GM18507 (cell line): ENCODE measurements at places on chromosomes 5 and 9.

- DNase-seq, result no peak
Observed at GRCh38 chr9:85246541-85246940, 495.2 kb downstream of the AGTPBP1 start.

GRCh38 chr5:73189871-73190376 lies 16.9 kb downstream of the TMEM174 start:
- DNase-seq, result no peak

DNA sequence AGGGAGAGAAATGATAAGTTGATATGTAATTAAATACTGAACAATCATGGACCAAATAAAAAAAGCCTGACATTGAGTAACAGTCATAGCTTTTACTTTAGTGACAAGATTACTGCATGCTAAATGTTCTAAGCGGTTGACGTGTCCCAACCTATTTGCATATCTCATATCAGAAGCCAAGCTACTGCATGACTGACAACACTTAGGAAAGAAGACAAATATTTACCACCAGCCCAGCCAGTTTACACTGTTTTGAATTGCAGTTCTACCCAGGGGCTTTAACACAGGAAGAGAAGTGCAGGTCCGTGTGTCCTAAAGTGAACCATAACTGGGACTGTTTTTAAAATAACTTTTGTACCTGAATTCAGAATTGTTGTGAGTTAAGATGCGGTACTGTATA lies 219.9 kb downstream of the PRDM9 start:
- DNase-seq, result no peak

DNA sequence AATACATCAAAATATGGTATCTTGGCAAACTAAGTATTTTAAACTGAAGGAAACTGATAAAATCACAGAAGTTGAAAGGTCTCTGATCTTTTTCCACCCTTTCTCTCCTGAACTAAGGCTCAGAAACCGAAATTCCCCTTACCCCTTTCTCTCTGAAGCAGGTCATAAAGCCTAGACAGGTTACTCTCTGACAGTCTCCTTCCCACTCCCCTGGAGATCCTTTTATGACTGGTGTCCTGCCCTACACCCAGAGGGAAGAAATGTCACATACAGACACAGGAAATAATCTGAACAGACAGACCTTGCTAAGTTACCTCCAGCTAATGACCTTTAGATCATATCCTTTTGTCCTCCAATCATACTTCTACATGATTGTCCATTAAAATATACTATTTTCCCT lies 127.4 kb downstream of the HCN1 start:
- DNase-seq, result no peak

- DNase-seq, result no peak
Observed at GRCh38 chr9:70160686-70161600, 97.8 kb upstream of the SMC5 start.

GRCh38 chr5:119179857-119180641 lies 109.2 kb downstream of the DMXL1 start:
- no peak for DNase-seq

GRCh38 chr5:160747987-160748386 lies 104.0 kb downstream of the ATP10B start:
- DNase-seq, result no peak
